ENCODE measurements at places on chromosomes 2 and 18.

GRCh38 chr2:84701880-84702279, 179.0 kb downstream of the TRABD2A start:
- no peak for DNase-seq

DNA sequence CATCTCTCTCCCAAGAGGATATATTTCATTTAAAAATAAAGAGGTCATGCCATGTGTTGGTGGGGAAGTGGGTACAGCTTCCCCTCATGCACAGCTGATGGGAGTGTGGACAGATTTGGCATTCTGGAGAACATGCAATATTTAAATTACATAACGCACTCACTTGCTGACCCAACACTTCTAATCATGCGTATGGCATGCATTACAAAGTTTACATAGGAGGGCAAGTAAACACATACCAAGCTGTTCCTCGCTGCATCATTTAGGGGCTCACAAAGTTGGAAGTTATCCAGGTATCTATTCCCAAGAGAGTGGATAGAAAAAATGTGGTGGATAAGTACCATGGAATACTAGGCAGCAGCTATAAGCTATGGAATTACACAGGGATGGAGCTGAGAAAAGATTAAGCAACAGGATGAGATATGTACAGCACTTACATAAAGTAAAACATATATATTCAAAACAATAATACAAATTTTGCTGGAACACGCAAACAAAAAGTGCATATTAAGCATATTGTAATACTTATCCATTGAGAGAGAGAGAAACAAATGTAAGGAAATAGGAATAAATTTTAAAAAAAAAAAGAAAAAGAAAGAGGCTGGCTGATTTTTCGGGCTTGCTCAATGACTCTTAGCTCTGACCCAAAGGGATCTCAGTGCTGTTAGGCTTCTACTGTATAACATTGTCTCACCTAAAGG, 11.0 kb downstream of the CYP1B1 start:
- no peak for DNase-seq

DNA sequence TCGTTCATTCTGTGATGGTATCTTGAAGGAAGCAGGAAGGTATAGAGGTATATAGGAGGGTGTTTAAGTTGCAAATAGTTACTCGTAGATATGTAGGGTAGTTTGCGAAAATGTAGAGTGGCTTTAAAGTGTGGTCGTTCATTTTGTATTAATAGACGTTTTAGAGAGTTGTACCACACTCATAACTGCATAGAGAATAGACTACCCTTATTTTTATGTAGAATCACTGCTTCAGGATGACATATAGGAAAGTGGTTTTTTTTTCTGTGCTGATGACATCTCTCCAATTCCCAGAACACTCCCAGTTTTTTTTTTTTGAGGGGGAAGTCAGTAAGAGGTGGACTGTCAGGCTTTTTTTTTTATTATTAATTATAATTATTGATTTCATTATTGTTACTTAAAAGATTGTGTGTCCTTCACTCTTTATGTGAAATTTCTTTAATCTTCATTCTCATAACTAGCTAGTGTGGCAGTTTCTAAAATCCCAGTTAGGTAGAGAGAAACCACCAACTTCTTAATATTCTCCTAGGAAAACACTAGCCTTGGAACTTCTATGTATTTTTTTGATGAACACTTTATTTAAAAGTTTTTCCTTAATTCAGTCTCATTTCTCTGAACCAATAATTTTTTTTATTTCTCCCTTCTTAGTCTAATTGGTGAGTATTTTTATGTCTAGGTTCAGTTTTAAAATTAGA, 1.5 kb downstream of the ACTR3 start:
- no peak for DNase-seq

DNA sequence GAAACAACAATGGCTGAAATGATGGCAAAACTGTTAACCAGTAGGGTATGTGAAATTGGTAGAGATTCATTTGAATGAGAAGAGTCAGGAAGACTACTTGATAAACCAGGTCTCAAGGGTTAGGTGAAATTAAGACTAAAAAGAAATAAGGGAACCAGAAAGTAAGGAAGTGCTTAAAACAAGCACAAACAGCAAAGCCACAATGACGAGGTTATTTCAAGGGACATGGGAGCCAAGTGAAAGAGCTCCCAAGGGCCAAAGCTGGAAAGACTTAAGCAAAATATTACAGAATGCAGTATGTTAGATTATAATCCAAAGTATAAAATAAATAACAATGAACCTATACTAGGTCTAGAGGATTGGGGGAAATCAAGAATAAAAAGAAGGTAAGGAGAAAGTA, 19.3 kb upstream of the CD302 start:
- DNase-seq, result no peak

DNA sequence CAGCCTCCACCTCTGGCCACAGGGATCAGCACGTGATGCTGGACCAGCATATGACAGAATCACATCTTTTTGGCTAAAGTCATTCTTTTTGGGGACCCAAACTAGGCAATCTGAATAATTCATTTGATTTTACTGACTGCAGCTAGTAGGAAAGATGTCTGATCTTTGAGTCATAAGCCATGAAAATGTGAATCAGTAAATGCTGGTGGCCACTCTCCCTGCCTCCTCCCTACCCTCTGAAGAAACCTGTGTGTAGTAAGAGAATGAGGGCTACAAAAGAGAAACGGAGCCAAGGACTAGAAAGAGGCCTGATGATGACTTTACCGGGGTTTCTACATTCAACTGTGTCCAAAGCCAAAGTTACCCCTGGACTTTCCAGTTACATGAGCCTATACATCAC, 10.1 kb upstream of the LRPPRC start:
- no peak for DNase-seq

DNA sequence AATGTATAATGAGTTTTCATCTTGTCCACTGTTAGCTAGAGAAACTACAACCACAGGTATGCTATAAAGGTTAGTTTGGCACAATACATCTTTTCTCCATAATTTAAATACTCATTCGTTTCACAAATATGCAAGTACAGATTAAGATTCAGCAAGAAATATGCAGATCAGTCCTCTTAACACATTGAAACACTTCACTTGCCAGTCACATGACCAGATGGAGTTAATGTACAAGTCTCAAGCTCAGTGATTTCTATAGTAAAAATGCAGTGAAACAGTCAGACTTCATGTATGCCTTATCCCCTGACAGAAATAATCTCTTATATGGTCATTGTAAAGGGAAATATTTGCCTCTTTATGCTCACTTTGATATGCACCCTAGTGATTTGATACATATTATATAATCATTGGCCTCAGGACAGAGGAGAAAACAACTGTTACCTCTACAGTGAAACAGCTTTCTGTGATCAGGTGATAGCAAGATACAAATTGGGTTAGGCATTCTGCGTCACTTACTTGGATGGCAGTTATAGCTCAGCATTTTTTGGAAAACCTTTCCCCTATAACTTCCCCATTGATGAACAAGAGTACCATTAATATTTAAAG, 104.6 kb downstream of the TCF4 start:
- no peak for DNase-seq

GRCh38 chr2:224751996-224752698, 36.0 kb upstream of the CCDC195 start:
- DNase-seq, result no peak

DNA sequence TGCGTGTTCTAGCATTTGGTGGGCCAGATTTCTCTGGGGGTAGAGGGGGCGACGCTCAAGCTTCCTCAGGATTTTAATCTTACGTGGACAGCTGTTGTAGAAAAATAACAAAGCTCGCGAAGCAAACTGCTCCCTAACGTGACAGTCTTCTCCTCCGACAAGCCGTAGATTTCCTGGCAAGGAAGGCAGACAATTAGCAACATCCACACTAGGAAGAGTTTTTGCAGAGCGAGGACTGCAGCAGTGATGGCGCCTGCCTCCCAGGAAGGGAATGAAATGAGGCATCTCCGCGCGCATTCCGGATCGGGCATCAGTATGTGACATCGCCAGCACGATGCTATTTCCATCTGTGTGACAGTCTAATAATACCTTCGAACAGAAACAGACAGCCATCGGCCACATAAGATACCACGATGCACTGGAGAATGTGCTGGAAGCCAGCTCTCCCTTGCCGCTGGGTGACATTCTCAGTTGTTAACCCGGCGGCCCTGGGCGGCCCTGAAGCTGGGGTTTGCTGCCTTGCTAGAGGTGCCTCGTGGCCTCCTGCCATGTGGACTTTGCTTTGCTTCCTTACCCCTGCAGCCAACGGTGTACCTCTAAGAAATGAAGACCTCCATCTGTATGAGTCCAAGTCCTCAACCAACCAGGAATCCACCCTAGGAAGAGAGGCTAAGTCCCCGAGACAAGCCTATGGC, 101.8 kb upstream of the AGAP1 start:
- no peak for DNase-seq

DNA sequence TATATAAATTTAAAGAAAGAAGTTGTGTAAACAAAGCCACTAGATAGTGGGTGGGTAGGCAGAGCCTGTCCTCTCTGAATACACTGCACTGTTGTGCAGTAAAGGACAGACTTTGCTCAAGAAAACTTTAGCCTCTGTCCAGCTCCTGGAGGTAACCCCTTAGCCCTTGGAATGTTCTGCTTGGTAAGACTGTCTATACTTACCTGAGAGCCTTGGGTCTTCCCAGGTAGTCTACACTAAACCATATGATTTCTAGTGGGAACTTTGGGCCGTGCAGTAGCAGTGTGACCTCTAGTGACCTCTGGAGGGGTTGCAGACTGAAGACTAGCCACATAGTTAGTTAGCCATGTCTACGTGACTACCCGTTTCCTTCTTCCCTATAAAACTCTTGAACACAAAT, 678.3 kb upstream of the NRXN1 start:
- no peak for DNase-seq

- DNase-seq, result no peak
Observed at GRCh38 chr2:175251425-175252041, 70.0 kb upstream of the ATP5MC3 start.

- DNase-seq, result no peak
Observed at GRCh38 chr2:226452768-226453167, 346.9 kb downstream of the IRS1 start.
